ENCODE measurements at places on chromosomes 1 and 21. TPM values are rescaled to one million over a fixed set of nuclear protein-coding genes. Genes with fewer than 3 reads are reported as not detected.

The ITLN1 gene
- not detected for total RNA-seq

The CLCNKB gene
- 2.5 TPM for total RNA-seq

The MASP2 gene
- 0.82 TPM for total RNA-seq

The SLAMF9 gene
- not detected for total RNA-seq

The SLC16A4 gene
- total RNA-seq, result 0.30 TPM

The KRTAP7-1 gene
- not detected for total RNA-seq

The KLHL21 gene
- 15.3 TPM for total RNA-seq

The PDIK1L gene
- 4.0 TPM for total RNA-seq

The IFI6 gene
- 6.4 TPM for total RNA-seq

The MEX3A gene
- total RNA-seq, result 70.6 TPM
